ENCODE measurements at places on chromosomes 12 and 14.
A peak's percentile ranks its signal among the peaks of the same experiment; 100 is the strongest.

DNA sequence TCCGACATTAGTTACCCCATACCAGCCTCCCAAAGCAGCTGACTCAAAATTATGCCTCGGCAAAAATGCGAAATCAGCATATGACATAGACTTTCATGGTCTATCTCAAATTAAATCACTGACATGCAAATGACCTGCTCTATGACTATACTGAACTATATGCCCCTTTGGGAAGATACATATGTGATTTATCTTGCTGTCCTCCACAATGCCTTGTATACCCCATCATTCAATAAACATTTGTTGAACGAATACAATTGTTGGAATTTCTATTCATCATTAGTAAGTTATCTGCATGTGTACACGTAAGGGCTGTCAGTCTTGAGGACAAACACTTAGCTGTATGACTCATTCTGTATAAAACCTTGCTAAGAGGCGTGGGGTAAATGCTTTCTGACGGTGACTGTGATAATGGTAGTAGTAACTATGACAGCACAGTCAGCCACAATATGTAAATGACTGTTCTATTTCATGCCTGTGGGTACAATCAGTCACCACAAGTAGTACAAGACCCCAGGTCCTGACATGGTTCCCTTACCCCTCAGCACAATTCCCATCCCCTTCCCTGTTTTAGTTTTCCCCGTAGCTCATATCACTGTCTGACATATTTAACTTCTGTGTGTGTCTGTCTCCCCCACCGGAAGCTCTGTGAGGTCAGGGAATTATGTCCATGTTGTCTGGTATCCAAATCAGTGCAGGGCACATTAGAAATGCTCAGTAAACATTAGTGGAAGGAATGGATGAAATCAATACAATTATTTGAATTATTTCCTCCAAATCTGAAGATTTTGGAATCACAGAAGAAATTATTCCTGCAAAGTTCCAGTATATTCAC, 42.8 kb downstream of the STXBP6 start:
- no peak for DNase-seq

DNA sequence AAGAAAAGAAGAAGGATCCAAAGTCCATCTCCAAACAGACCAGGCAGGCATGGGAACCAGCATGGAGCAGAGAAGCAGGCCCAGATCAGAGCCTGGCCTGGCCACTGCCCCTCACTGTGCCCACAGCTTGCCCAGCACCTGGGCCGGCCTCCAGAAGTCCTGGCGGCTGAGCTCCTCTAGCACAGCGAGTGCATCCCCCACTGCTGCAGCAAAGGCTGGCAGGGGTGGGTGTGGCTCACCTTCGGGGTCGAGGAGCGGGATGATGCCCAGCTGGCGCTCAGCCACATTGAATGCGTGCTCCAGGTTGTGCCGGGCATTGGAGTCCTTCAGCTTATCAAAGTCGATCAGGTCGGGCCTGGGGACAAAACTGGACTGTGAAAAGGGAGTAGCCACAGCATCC, 78.7 kb downstream of the SPTB start:
- DNase-seq: no peak

DNA sequence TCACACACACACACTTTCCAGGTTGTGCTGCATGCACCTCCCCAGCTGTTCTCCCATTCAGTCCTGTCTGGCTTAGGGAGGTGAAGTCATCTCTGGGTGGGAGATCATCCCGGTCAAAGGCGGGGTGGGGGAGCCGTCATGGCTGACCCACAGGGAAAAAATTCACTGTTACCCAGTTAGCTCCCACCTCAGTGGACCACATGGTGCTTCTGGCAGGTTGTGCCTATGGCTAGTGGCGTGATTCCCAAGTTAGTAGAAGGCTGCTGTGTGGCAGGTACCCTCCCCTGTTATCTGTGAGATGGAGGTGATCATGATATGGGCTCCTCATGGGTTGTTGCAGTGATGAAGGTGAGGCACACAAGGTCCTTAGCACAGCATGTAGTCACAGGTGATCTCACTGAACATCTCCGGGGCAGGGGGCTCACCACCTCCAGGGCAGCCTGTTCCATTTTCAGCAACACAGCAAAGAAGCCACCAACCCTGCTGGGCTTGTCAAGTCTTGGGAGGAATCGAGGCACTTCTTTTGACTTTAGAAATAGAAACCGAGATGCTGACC, 154.9 kb upstream of the CCND2 start:
- no peak for DNase-seq

- no peak for DNase-seq
Observed at GRCh38 chr14:58765843-58766242, 128.1 kb downstream of the DACT1 start.

GRCh38 chr12:98725476-98726247, 80.6 kb downstream of the APAF1 start:
- peak; percentile 62 for DNase-seq

GRCh38 chr12:130435826-130436225, 98.1 kb downstream of the PIWIL1 start:
- no peak for DNase-seq

DNA sequence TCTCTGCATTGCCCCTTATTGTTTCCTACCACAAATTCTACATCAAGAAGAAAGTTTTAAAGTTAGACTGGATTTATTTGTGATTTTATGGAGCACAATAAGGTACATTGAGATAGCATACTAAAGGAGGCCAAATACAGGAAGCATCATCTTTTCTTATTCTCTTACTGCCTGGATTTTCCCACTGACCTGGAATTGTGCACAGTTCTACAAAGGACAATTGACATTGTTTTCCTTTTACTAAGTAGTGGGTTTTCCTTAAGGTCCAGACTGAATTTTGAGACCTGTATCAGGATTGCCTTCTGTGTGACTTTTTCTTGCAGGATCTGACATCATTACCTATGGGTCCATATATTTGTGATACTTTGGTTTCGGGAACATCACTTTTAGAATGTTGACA, 18.8 kb upstream of the ZNF140 start:
- no peak for DNase-seq

Data from right cardiac atrium (tissue), 5 donors.